ENCODE measurements at places on chromosomes 5 and 9. TPM values are rescaled to one million over a fixed set of nuclear protein-coding genes. Genes with fewer than 3 reads are reported as not detected.

The PCDHB10 gene
- total RNA-seq, result not detected

The PTPRD gene
- not detected for total RNA-seq

The PLAC8L1 gene
- not detected for total RNA-seq

The BSPRY gene
- 28.8 TPM for total RNA-seq

The GABRA6 gene
- total RNA-seq, result not detected

The MTAP gene
- 44.1 TPM for total RNA-seq

The COL23A1 gene
- total RNA-seq, result not detected

The SURF2 gene
- total RNA-seq, result 28.6 TPM

The GCNT1 gene
- 15.3 TPM for total RNA-seq

The CDH12 gene
- total RNA-seq, result not detected

DNA sequence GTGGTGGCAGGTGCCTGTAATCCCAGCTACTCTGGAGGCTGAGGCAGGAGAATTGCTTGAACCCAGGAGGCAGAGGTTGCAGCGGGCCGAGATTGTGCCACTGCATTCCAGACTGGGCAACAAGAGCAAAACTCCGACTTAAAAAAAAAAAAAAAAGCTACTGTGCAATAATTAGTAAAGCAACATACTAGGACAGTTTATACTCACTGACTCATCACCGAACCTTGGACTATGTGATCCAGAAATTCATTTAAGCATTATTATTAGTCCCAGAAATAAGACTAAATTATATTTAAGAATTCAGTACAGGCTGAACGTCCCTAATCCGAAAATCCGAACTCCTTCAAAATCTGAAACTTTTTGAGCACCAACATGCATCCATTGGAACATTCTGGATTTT, 37.8 kb downstream of the GOLPH3 start:
- no peaks in the 10 kb centered on the region for H3K27me3 ChIP-seq
- no peaks in the 10 kb centered on the region for H3K4me1 ChIP-seq
- no peak for DNase-seq

- no peak for DNase-seq
- peaks cover 7% of the 10 kb centered on the region for H3K4me1 ChIP-seq
- H3K4me3 ChIP-seq, result no peak overlapping the region
- H3K36me3 ChIP-seq, result no peaks in the 10 kb centered on the region
- no peak overlapping the region for H3K27ac ChIP-seq
- no peaks in the 10 kb centered on the region for H3K27me3 ChIP-seq
These were observed 15.9 kb upstream of the MOB3B start for GRCh38 chr9:27545471-27545870.

DNA sequence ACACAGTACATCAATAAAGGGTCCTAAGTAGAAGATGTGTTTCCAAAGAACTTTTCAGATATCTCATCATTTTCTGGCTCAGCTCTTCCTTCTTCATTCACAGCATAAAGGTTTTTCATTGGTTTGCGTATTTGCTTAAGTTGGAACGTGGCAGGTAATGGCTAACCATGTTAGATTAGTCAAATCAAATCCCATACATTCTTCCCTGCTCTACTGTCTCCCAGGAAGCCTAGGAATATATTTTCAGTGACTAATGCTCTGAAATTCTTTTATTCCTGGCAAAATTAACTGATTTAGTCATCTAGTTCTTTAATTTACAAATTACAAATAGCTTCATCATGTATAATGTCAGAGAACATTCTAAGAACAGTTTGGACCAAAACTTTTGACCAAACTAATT, 99.6 kb upstream of the TMEM161B start:
- H3K27ac ChIP-seq, result no peak overlapping the region
- H3K27me3 ChIP-seq, result no peaks in the 10 kb centered on the region
- DNase-seq, result no peak
- H3K4me1 ChIP-seq, result no peaks in the 10 kb centered on the region

DNA sequence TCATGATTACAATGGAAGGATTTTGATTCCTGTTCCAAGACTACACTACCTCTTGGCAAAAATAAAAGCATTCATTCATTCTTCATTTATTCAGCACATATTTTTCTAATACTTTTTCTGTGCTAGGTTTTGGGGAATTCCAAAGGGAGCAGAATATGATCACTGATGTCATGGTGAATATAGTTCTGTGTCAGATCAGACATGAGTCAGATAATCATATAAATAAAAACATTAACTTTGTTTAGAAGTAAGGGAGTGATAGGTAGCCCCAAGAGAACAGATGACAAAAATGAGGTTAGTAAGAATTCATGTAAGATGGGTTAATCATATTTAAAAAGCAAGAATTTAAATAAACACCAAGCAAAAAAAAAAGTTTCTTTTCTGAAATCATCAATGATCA, 94.1 kb upstream of the RANBP6 start:
- peaks cover 6% of the 10 kb centered on the region for H3K4me1 ChIP-seq
- H3K27me3 ChIP-seq, result no peaks in the 10 kb centered on the region
- no peaks in the 10 kb centered on the region for H3K36me3 ChIP-seq
- no peak for DNase-seq
- H3K27ac ChIP-seq, result no peak overlapping the region

- no peaks in the 10 kb centered on the region for H3K36me3 ChIP-seq
- peaks cover 4% of the 10 kb centered on the region for H3K4me1 ChIP-seq
- DNase-seq, result no peak
- H3K27me3 ChIP-seq, result no peaks in the 10 kb centered on the region
- H3K27ac ChIP-seq, result no peak overlapping the region
These were observed 76.6 kb downstream of the PTPDC1 start for GRCh38 chr9:94160594-94161501.

GRCh38 chr5:122844136-122844909, 1.1 kb upstream of the SNX24 start:
- H3K4me1 ChIP-seq, result peaks cover 44% of the 10 kb centered on the region
- H3K27me3 ChIP-seq, result no peaks in the 10 kb centered on the region
- H3K27ac ChIP-seq, result peak overlapping the region; percentile 87
- no peaks in the 10 kb centered on the region for H3K36me3 ChIP-seq

DNA sequence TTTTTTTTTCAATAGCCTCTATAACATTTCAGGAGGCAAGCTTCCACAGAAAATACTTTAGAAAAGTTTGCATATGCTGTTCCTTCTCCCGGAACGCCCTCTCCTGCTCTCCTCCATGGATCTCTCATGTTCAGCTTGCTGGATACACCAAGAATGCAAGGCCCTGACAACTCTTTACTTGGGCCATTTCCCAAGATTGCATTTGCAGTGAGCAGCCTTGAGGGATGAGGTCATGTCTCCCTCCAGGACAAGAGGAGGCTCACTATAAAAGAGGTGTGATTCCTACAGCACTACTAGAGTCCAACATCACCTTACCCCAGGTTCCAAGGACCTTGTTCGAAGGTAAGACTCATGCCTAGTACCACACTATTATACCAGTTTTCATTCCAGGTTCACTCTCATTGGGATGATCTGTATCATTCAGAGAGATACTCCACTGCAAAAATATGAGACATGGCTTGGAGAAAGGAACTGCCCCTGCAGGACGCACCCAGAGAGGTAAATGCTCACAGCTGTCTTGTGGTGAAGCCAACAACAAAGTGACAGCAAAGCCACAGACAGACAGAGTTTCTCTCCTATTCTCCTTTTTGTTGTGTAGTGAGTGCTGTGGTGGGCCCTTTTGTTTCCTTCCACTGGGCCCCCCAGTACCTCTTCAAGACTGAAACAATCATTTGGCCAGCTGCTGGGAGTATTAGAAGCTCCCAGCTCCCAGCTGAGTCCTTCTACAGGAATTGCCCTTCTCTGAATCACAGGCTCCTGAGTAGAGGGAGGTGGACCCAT, 151.7 kb upstream of the ZNF366 start:
- no peak overlapping the region for H3K27ac ChIP-seq
- no peak for DNase-seq
- no peak overlapping the region for H3K4me3 ChIP-seq
- H3K4me1 ChIP-seq, result peaks cover 19% of the 10 kb centered on the region

GRCh38 chr9:124493794-124494479, 13.3 kb downstream of the NR5A1 start:
- no peaks in the 10 kb centered on the region for H3K36me3 ChIP-seq
- no peak overlapping the region for H3K4me3 ChIP-seq
- H3K4me1 ChIP-seq, result no peaks in the 10 kb centered on the region
- H3K27ac ChIP-seq, result no peak overlapping the region
- no peak for DNase-seq
- peaks cover 31% of the 10 kb centered on the region for H3K27me3 ChIP-seq

DNA sequence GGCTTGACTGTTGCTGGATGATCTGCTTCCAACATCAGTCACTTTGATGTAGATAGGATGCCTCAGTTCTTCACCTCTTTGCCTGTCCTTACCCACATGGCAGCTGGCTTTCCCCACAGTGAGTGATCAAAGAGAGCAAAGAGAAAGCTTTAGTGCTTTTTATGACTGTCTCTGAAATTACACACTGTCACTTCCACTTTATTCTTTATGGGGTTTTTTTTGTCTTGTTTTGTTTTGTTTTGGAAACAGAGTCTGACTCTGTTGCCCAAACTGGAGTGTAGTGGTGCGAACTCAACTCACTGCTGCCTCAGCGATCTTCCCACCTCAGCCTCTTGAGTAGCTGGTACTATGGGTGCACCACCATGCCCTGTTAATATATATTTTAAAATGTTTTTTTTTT, 32.4 kb upstream of the C5orf24 start:
- no peak overlapping the region for H3K4me3 ChIP-seq
- peaks cover 25% of the 10 kb centered on the region for H3K36me3 ChIP-seq
- no peaks in the 10 kb centered on the region for H3K4me1 ChIP-seq

- no peak overlapping the region for H3K4me3 ChIP-seq
- H3K4me1 ChIP-seq, result peaks cover 49% of the 10 kb centered on the region
- H3K27me3 ChIP-seq, result no peaks in the 10 kb centered on the region
- H3K27ac ChIP-seq, result peak overlapping the region; percentile 12
- DNase-seq, result no peak
- H3K36me3 ChIP-seq, result no peaks in the 10 kb centered on the region
These were observed 25.9 kb upstream of the MEGF9 start for GRCh38 chr9:120740132-120740531.

- H3K4me1 ChIP-seq, result no peaks in the 10 kb centered on the region
- DNase-seq, result no peak
- no peaks in the 10 kb centered on the region for H3K36me3 ChIP-seq
- H3K27me3 ChIP-seq, result no peaks in the 10 kb centered on the region
- H3K4me3 ChIP-seq, result no peak overlapping the region
These were observed 1084.0 kb upstream of the CDH18 start for GRCh38 chr5:21071986-21072385.

GRCh38 chr5:157571357-157571827, 4.2 kb downstream of the ADAM19 start:
- H3K27ac ChIP-seq, result no peak overlapping the region
- H3K4me1 ChIP-seq, result peaks cover 20% of the 10 kb centered on the region
- peaks cover 8% of the 10 kb centered on the region for H3K36me3 ChIP-seq
- DNase-seq, result peak; percentile 42
- no peak overlapping the region for H3K4me3 ChIP-seq

DNA sequence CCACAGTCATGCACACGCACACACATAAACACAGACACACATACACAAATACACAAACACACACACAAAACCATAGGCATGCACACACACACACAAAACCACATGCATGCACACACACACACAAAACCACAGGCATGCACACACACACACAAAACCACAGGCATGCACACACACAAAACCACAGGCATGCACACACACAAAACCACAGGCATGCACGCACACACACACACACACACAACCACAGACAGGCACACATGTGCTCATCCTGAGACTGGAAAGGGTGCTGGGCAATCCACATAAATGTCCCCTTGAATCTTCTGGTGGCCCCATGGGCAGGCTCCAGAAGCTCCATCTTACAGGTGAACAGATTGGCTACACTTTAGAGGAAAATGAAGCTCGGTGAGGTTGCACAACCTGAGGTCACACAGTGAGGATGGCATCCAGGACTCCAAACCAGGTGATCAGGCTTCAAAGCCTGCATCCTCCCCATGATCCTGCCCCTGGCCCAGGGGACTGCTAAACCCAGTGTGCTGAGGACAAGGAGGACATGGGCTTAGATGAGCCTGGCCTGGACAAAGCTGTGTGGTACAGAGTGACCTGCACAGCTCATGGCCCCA, 144.8 kb downstream of the GADD45G start:
- no peaks in the 10 kb centered on the region for H3K36me3 ChIP-seq
- H3K4me3 ChIP-seq, result no peak overlapping the region

- peaks cover 9% of the 10 kb centered on the region for H3K4me1 ChIP-seq
- H3K4me3 ChIP-seq, result no peak overlapping the region
- no peaks in the 10 kb centered on the region for H3K36me3 ChIP-seq
These were observed 159.6 kb downstream of the ACTL7B start for GRCh38 chr9:108696156-108696555.

DNA sequence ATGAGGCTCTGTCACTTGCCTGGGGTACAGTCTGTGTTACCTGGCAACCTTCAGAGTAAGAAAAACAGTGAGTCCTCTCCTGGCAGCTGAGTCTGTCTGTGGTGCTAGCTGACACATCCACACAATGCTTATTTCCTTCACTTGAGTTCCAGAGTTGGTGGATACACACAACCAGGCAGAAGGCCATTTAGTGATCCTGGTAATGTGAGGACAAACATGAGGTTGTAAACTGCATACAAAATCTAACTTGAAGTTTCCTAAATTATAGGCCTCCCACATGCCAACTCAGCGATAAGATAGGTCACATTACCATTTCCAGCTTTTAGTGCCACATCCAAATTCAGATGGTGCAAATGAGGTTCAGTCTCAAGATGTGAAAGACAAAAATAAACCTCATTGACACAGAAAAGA, 125.5 kb downstream of the DCP2 start:
- no peaks in the 10 kb centered on the region for H3K27me3 ChIP-seq
- H3K27ac ChIP-seq, result no peak overlapping the region
- H3K4me3 ChIP-seq, result no peak overlapping the region
- H3K4me1 ChIP-seq, result no peaks in the 10 kb centered on the region
- H3K36me3 ChIP-seq, result no peaks in the 10 kb centered on the region
- no peak for DNase-seq

DNA sequence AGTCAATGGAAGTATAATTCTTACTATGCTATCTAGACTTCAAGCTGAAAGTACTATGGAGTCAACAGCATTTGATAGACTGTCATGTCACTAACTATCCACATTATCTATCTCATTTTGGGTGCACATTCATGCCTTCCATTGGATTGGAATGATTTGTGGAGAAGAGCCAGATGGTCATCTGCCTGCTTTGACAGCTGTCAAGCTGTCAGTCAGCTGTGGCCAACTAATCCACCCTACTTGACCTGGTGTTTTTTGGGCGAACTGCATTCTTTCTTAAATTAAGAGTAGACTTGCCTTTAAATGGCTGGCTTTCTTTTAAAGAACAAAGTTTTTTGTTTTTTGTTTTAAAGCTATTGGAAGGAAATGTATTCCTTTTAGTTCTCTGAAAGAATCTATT, 151.5 kb downstream of the DCP2 start:
- H3K4me3 ChIP-seq, result no peak overlapping the region
- no peak overlapping the region for H3K27ac ChIP-seq
- no peaks in the 10 kb centered on the region for H3K27me3 ChIP-seq
- H3K36me3 ChIP-seq, result no peaks in the 10 kb centered on the region
- DNase-seq, result no peak
- no peaks in the 10 kb centered on the region for H3K4me1 ChIP-seq

Data from PC-9 (cell line).